ENCODE measurements at places on chromosomes 3 and 15. TPM values are rescaled to one million over a fixed set of nuclear protein-coding genes. Genes with fewer than 3 reads are reported as not detected.

Gene CPB1
- not detected for total RNA-seq

Gene CYP1A1
- total RNA-seq: 2.1 TPM

Gene MYZAP
- not detected for total RNA-seq

Gene IGDCC3
- total RNA-seq: not detected

Gene MYO5C
- 1.0 TPM for total RNA-seq

Gene ZSCAN2
- total RNA-seq: 5.6 TPM

Gene COL6A5
- not detected for total RNA-seq

DNA sequence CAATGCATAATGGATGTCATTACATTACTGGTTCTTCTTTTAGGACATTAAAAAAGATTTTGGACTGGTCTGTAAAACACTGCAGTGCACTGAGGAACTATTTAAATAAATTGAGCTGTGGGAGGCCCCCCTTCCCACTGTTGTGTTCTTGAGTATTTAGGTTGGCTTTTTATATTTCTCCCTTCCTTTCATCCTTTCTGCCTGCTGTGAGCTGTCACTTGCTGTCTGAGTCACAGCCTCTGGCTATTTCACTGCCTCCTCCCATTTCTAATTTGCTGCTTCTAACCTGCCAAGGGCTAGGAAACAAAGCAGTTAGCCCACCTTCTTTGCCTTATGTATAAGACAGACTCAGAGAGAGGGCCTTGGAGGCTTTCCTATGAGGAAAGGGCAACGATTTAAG lies 89.0 kb upstream of the FNDC3B start:
- no peak for DNase-seq

DNA sequence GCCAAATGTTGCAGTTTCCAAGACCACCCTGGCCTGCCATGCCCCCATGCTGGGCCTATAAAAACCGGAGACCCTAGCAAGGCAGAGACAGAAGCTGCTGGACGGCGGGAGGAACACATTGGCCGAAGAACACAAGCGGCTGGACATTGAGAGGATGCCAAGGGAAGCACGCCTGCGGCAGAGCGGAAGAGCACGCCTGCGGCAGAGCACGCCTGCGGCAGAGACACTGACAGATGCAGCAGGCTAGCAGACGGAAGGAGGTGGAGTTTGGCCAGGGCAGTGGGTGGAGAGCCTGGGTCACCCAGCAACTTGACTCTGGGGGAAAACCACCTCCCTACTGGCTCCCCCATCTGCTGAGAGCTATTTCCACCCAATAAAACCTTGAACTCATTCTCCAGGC lies 322.3 kb upstream of the TBL1XR1 start:
- no peak for DNase-seq

- DNase-seq: no peak
Measured at GRCh38 chr3:17901893-17902292, 159.5 kb upstream of the TBC1D5 start.

GRCh38 chr3:99928771-99929744 lies 111.4 kb downstream of the CMSS1 start:
- DNase-seq: no peak

GRCh38 chr3:109338322-109338721 lies 976 bp upstream of the DPPA4 start:
- no peak for DNase-seq

- no peak for DNase-seq
Measured at GRCh38 chr15:83320404-83320803, 35.9 kb upstream of the BNC1 start.

GRCh38 chr15:88912500-88912921 lies 668 bp downstream of the MFGE8 start:
- DNase-seq: no peak

- DNase-seq: no peak
Measured at GRCh38 chr15:96947296-96948229, 617.1 kb downstream of the NR2F2 start.

GRCh38 chr3:84140631-84141030 lies 818.2 kb upstream of the CADM2 start:
- DNase-seq: no peak
